ENCODE measurements at places on chromosomes 7 and 10.

- DNase-seq = no peak
Observed at GRCh38 chr10:107942826-107943225, 778.3 kb upstream of the SORCS1 start.

GRCh38 chr7:139118234-139118804 lies 8.8 kb upstream of the ZC3HAV1 start:
- DNase-seq = no peak

GRCh38 chr10:58969576-58969975 lies 206.9 kb upstream of the PHYHIPL start:
- no peak for DNase-seq

GRCh38 chr7:126685018-126685573 lies 567.6 kb downstream of the GRM8 start:
- no peak for DNase-seq

DNA sequence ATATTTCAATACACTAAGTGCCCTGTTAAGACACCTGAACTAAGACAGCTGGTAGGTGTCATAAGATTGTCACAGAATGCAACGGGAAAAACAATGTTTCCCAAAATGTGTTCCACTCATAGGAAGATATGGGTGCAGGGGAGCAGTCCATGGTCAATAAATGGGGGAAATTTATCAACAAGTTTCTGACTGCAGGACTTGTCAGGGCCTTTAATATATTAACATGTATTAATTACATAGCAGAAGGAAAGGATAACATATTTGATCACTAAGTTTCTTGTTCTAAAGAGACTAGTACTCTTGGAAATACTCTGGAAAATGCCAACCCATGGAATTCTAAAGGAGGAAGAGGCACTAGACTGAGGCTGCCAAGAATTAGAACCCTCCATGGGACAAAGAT lies 6.7 kb downstream of the RBP3 start:
- no peak for DNase-seq

GRCh38 chr10:89946106-89946505 lies 244.7 kb downstream of the KIF20B start:
- DNase-seq = no peak

All from stimulated activated CD8-positive, alpha-beta memory T cell treated with anti-CD3 and anti-CD28 coated beads, Interleukin-15, amount 100 ng/mL, for 4 hours (primary cell).